Right kidney (tissue), 9 donors: ENCODE measurements at places on chromosomes 3 and 15.

DNA sequence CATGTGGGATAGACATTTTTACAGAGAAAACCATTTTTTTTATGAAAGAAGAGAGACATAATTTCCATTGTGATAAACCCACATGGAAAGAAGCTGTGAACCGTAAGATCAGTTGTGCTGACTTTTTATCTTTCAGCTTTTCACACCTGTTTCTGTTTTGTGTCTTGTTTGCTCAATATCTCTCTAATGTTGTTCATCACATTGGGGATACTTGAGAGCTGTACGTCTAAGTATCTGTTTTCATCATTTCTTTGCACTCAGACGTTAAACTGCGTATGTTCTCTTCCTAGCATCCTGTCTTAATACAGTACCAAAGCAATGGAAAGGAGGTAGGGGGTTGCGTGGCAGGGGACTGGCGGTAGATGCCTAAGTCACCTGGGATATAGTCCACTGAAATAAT is 449.0 kb downstream of the NAALADL2 start:
- DNase-seq: no peak

- no peak for DNase-seq
These were observed 12.1 kb downstream of the IQGAP1 start for GRCh38 chr15:90400005-90400758.

- no peak for DNase-seq
These were observed 341.5 kb downstream of the THSD4 start for GRCh38 chr15:71456811-71457210.

GRCh38 chr3:38725726-38726419 is 76.4 kb upstream of the SCN5A start:
- DNase-seq: no peak

DNA sequence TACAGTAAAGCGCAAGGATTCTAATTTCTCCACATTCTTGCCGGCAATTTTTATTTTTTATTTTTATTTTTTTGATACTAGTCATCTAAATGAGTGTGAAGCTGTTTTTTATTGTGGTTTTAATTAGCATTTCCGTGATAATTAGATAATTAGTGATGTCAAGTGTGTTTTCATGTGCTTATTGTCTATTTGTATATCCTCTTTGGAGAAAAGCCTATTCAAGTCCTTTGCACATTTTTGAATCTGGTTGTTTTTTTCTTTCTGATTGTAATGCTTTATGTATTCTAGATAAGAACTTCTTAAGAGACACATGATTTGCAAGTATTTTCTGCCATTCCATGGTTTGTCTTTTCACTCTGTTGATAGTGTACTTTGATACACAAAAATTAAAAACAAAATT is 16.1 kb downstream of the CTDSPL2 start:
- DNase-seq: no peak

GRCh38 chr3:61530355-61530754 is 31.0 kb upstream of the PTPRG start:
- DNase-seq: no peak

DNA sequence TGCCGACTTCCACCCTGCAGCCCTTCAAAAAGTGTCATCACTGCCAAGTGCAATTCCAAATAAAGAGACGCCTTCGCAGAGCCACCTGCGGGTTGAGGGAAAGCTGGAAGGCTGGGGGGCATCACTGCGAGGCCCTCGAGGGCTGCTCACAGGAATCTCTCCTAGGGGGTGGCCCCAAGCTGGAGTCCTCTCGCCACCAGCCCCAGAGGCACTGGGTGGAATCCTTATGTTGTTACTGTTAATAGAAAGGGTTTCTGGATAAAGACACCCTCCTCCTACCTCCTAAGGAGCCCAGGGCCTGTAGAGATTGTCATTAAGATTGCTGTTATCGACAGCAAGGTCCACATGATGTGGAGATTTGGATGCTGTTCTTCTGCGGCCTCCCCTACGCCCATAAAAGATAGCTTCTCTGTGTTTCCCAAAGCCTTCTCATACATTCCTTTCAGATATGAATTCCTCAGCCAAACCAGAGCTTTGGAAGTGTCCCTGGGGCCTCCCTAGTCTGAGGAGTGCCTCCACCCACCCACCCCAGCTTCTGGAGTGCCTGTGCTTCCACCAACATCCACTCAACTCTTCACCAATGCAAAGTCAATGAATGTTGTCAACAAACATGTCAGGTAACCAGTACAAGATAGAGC is 512.7 kb downstream of the SHQ1 start:
- DNase-seq: no peak

GRCh38 chr15:83431521-83431920 is 15.6 kb upstream of the SH3GL3 start:
- DNase-seq: no peak

DNA sequence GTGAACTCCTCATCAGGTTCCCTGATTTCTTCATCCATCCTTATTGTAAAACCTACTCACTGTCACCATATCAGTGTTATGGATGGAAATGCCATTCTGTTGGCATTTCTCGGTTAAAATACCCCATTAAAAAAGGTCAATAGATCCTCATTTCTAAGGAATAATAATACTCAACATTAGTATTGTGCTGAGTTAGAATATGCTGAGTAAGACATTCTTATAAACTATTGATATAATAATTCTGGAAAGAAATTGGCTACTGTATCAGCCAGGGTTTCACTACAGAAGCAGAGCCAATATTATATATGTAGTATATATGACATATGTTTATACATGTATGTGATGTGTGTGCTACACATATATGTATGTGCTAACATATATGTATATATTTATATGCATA is 95.4 kb upstream of the KCNH8 start:
- DNase-seq: no peak

DNA sequence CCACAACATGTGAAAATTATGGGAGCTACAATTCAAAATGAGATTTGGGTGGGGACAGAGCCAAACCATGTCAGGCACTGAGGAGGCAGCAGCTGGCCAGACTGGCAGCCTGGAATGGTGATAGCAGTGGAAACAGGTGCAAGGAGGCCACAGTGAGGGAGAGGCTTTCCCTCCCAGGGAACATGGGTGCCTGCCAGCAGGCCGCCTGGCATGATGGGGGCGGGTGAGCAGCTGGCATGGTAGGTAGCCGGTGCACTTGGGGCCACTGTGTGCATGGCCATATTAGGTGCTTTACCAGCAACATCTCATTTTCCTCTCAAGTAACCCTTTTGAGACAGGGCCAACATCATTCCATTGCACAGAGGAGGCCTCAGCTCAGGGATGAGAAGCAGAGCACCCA is 18.3 kb upstream of the MRPS22 start:
- DNase-seq: no peak

DNA sequence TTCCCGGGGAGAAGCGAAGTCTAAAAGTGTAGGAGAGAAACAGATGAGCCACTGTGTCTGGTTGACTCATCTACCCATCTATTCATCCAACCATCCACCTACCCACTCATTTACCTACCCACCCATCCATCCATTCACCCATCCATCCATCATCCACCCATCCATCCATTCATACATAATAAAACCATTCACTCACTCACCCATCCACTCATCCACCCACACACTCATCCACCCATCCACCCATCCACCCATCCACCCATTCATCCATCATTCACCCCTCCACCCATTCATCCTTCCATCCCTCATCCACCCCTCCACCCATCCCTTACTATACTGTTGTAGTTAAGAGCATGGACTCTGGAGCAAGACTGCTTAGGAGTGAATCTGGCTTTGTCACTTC is 136.4 kb upstream of the ATP2B2 start:
- no peak for DNase-seq

DNA sequence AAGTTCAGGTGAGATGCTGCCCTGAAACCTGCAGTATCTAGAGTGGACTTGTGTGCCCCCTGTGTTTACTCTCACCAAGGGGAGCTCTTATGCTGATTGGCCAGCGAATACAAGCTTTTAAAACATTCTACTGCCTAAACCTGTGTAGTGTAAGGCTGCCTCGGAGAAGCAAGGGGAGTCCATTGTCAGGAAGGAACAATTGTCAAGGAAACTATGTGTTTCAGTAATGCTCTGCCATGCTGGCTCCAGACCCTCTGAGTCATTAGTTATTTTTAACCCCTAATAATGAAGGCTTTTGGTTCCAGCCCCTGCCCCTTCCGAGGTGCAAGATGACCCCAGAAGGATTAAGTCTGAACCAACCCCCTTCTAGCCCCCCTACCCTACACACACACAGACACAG is 66.1 kb upstream of the CHMP2B start:
- no peak for DNase-seq

- no peak for DNase-seq
These were observed 58.9 kb downstream of the ZNF445 start for GRCh38 chr3:44418549-44418948.

GRCh38 chr3:172201870-172202236 is 162.5 kb downstream of the FNDC3B start:
- DNase-seq: no peak

DNA sequence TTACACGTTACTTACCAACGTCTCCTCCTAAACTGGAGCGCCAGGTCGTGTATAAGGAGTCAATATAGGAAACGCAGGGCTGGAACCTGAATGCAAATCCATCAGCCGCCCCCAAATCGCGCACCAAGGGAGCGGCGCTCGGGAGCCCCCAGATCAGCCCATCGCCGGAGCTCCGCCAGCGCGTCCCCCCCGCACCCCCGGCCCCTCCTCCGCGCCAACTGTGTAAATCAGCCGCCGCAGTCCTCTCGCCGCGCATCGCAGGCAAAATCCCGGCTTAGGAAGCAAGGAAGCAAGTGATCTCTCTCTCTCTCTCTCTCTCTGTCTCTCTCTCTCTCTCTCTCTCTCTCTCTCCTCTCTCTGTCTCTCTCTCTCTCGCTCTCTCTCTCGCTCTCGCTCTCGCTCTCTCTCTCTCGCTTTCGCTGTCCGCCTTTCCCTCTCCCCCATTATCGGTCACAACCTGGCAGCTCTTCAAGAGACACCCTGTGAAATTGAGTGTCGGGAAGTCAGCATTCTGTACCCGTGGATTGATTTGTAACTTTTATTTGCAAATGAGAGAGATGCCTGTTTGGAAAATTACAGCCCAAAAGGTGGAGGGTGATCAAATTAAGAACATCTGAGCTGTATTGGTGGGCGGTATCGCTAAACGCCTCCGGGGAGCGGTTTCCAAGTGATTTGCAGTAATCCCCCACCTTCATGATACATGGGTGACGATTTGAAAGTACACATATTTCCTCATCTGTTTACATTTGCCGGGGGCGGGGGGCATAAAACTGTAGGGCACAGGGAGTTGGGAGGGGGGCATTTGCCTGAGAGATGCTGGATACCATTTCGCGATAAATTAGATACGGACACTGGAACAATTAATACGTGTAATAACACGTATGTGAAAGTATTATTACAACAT is 645 bp upstream of the SLITRK3 start:
- peak; percentile 55 for DNase-seq

- DNase-seq: peak; percentile 19
These were observed 321.5 kb upstream of the CTNNB1 start for GRCh38 chr3:40877631-40878463.

GRCh38 chr3:24043168-24043567 is 98.1 kb downstream of the NR1D2 start:
- no peak for DNase-seq

GRCh38 chr3:182948305-182948704 is 32.0 kb downstream of the DCUN1D1 start:
- no peak for DNase-seq

GRCh38 chr3:13497386-13497785 is 17.3 kb downstream of the HDAC11 start:
- no peak for DNase-seq

GRCh38 chr3:139044366-139045210 is at the start of gene PRR23C:
Gene PRR23C, minus strand, starts transcription at chr3:139044892. Its CDS starts 272 bp downstream, at chr3:139044620.
- DNase-seq: no peak

GRCh38 chr3:14407203-14407602 is 4.8 kb downstream of the SLC6A6 start:
- no peak for DNase-seq

DNA sequence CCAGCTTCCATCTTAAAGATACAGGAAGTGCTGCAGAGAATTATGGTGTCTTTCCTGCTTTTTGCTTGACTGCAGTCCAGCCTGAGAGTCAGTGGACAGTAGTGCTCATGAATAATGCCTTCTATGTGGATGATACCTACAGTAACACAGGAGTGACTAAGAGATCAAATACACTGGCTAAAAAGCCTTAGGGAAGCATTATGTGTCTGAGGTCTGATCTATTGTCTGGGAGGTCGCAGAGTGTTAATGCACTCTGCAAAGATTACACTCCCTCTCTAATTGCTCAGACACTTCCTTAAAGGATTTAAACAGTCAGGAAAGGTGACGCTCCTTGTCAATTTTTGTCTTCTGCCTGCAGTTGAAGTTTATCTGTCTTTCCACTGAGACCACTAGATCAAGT is 183.6 kb downstream of the MCTP2 start:
- peak; percentile 32 for DNase-seq

GRCh38 chr15:49015896-49016295 is 30.4 kb downstream of the SECISBP2L start:
- no peak for DNase-seq

DNA sequence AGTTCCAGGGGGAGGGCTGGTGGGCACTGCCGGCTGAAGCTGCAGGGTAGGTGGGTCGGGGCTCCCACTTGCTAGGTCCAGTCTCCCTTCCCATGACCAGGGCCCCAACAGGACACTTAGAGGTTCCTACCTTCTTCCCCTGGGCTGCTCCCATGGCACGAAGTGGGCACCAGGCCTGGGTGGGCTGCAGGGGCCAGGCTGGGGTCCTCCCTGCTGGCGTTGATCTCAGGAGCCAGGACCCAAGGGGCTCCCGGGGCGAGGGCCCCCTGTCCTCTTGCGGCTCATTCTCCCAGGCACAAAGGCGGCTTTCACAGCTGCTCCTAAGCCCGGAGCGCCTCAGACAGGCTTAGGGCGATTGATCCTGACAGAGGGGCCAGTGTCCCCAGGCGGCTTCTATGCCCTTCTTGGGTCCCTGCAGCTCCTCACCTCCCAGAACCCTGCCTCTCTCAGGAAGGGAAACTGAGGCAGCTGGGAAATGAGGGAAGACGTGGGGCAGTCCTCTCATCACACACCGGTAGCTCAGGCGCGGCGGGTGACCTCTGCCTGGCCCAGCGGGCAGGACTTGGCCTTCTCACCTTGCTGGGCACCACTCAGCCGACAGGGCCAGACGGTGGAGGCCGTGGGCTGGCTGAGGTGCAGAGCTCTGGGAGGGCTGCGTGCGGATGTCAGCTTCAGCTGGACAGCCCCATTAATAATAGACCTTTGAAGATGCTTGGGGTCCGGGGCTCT is 39.6 kb downstream of the FAM3D start:
- no peak for DNase-seq

DNA sequence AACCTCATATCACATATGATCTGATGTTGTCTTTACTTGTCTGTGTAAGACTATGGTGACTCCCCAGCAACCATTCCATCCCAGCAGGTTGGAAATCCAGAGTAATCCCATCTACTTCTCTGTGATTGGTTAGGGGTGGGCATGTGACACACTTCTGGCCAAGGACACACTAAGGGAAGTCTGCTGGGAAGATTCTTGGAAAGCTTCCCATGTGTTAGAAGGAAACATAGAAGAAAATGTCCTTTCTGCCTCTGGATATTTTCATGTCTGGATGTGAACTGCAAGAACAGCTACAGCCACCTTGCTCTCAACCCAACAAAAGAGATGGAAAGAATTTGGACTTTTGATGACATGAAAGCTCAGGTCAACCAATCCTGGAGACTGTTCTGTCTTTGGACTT is 2.6 kb upstream of the UBE2Q2 start:
- DNase-seq: no peak

GRCh38 chr3:188518835-188519452 is 365.0 kb downstream of the LPP start:
- DNase-seq: no peak

- DNase-seq: no peak
These were observed 20.1 kb downstream of the KBTBD8 start for GRCh38 chr3:67018105-67018788.
